CD4-positive, alpha-beta T cell treated with Interleukin-17A for 1 hour (primary cell): ENCODE measurements at places on chromosomes 5 and 9.
A peak's percentile ranks its signal among the peaks of the same experiment; 100 is the strongest.

- DNase-seq, result no peak
These were observed 42.0 kb downstream of the FBXO38 start for GRCh38 chr5:148425808-148426207.

DNA sequence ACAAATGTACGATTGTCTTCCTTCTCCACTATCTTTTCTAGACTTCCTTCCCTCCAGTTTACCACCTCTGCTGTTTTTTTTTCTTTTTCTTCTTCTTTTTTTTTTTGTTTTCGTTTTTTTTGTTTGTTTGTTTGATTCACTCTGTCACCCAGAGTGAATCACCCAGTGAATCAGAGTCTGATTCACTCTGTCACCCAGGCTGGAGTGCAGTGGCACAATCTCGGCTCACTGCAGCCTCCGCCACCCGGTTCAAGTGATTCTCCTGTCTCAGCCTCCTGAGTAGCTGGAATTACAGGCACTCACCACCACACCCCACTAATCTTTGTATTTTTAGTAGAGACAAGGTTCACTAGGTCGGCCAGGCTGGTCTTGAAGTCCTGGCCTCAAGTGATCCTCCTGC lies 375.7 kb downstream of the NTRK2 start:
- DNase-seq, result no peak

GRCh38 chr9:114588651-114589526 lies 1.3 kb downstream of the ATP6V1G1 start:
- DNase-seq, result peak; percentile 29

DNA sequence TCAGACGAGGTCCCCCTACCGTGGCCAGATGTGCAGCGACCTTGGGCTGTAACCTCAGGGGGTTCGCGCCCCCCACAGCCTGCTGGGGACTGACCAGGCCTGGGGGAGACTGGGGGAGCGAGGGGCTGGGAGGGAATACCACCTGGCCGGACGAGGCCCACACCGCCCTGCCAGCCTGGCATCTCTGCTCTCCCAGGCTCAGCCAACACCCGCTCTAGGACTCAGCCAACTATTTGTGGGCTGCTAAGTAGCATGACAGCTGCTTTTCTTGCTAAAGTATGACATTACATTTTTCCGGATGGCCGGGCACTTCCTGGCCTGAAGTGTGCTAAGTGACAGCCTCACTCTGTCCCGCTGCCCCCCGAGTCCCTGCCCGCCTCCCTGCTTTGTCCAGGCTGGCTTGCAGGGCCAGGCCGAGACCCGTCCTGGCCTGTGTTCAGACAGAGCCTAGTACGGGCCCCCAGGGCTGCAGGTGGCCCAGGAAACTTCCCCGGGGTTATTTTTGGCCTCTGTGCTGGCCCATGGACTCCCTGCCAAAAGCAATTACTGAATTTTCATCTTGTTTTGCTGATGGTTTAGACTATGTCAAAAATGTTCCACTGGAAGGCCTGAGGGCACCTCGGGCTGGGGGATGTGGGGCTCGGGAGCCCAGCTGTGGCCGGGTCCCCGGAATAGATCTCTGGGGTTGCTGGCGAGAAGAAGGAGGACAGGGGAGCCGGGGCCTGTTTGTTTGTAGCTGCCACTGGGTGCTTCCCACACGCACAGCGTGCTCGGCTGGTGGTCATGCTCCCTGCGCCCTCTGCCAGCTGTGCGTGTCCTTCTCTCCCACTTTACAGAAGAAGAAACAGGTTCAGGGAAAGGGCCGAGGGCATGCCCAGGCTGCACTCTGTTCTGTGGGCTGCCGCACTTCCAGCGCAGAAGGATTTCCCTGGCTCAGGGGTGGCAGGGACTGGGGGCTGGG lies 13.4 kb upstream of the SLC2A6 start:
- no peak for DNase-seq

- no peak for DNase-seq
These were observed 202.2 kb downstream of the RGS3 start for GRCh38 chr9:113665756-113666155.

- no peak for DNase-seq
These were observed 377.9 kb downstream of the ENC1 start for GRCh38 chr5:74262544-74263207.
